ENCODE measurements at places on chromosomes 2 and 18.

GRCh38 chr2:58710795-58711279 is 469.7 kb upstream of the FANCL start:
- DNase-seq, result no peak

- DNase-seq, result no peak
Observed at GRCh38 chr2:18971628-18972027, 382.3 kb upstream of the NT5C1B start.

DNA sequence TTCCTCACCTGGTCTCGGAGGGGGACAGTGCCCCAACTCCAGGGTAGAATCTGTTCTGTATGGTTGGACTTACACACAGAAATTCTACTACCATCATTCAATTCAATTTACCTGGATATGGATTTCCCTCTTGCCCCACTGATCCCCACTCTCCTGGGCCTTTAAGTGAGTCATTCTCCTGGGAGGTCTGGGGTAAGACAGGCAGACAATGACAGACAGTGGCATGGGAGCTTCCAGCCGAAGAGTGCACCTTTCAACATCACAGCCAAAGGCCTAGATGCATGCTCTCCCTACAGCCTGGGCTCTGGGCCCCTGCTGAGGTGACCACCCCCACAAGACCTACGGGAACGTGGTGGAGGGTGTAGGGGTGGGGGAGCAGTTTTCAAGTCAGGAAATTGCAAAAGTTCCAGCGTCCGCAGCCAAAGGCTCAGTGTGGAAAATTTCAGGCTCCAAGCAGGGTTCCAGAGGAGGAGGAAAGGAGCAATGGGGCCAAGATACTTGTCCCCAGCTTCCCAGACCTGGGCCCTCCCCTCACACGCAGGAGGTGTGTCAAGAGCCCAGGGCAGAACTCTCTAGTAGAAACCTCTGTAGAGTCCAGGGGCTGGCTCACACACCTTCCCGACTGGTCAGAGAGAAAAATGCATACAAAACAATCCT is 296.4 kb downstream of the CYP26B1 start:
- no peak for DNase-seq

GRCh38 chr2:203582468-203582867 is 47.4 kb upstream of the RAPH1 start:
- no peak for DNase-seq

GRCh38 chr2:195871326-195871725 is 197.3 kb downstream of the DNAH7 start:
- no peak for DNase-seq

DNA sequence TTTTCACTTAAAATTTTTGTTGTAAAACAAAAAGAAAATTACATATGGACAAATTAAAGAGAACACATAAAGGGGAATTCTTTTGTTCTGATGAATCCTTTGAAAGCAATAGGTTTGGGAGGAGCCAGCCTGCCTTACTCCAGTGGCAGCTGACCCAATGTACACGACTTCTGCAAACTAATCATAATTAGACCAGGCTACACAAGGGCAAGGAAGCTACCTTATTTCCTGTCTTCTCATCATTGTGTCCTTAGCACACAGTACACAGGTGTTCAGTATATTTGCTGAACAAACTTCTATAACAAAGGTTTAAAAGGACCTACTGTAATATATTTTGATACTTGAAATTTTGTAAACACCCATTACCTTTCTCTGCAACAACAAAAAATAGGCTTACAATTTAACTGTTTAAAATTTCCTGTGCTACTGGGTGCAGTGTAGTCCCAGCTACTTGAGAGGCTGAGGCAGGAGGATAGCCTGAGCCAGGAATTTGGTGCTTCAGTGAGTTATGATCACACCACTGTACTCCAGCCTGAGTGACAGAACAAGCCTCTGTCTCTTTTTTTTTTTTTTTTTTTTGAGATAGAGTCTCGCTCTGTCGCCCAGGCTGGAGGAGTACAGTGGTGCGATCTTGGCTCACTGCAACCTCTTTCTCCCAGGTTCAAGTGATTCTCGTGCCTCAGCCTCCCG is 18.9 kb downstream of the KCNG3 start:
- no peak for DNase-seq

- no peak for DNase-seq
Observed at GRCh38 chr2:9666306-9666705, 35.5 kb upstream of the YWHAQ start.

DNA sequence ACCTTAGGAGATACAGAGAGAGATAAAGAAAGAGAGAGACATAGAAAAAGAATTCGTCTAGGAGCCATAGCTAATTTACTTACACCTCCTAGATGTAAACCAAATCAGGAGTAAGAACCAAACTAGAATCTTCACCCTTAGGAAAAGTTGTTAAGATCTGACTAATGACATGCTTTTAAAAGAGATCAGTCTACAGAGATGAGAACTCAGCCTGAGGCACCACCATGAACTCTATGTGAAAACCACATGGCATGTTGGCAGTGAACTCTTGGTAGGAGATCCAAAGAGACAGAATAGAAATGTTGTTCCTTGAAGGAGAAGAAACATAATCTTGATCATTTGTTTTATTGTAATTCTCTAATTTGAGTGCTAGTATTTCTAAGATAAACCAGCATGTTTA is 585.4 kb upstream of the ID2 start:
- DNase-seq, result no peak

DNA sequence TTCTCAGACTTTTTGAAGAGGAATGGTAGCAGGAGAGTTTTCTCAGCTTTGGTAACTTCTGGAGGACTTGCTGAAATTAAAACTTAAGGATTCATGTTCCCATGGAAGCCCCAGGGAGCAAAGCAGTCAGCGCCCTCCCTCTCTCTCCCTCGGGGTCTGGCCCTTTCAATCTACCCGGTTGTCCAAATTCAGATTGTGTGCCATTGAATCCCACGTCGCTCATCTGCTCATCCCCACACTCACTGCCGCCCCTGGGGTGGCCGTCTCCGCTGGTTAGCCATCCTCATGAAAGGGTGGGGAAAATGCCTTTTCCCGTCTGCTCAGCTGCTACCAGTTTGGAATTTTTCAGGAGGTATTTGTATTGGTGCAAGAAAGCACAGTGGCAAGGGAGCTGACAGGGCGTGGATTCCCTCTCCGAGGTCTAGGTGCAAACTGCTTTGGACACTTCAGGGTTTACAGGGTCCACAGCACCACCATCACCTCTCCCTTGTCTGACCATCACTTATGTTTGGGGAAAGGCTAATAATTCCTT is 27.1 kb downstream of the MCFD2 start:
- no peak for DNase-seq

DNA sequence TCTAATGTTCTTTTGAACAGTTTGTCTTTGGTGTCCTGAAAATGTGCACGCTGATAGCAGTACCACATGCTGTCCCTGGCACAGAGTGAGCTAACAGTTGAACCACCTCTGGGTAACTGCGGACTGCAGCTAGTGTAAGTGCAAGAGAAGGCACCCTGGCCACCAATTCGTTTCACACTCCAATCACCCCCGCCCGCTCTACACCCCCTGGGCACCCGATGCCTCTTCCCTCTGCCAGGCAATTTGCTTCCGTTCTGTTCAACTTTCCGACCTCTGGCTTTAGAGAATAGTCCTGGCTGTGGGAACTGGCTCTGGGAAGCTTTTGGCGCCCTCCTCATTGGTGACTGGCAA is 1.4 kb downstream of the DOCK10 start:
- DNase-seq, result no peak

- DNase-seq, result no peak
Observed at GRCh38 chr18:62828852-62829251, 113.5 kb downstream of the PHLPP1 start.

DNA sequence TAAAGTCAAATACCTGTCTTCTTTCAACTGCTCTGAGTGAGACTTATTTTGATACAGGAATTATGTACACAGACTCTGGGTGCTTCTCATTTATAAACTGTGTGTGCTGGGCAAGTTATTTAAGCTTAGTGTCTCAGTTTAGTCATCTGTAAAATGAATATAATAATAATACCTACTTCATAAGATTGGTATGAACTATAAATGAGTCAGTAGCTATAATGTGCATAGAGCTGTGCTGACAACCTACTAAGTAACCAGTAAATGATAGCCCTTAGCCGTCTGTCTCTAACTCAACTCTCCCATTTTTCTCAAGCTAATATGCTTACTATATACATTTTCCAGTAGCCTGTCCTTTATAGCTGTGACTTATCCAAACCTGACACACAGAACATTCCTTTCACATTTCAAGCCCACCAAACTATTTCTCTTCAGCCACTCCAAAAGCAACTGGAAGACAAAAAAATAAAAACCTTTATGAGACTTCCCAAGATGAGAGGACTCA is 319.8 kb downstream of the ETAA1 start:
- DNase-seq, result no peak

GRCh38 chr2:8403876-8404275 is 278.0 kb upstream of the ID2 start:
- peak; percentile 24 for DNase-seq

- no peak for DNase-seq
Observed at GRCh38 chr2:232653441-232653840, 20.0 kb downstream of the EFHD1 start.

- no peak for DNase-seq
Observed at GRCh38 chr2:206520450-206520849, 77.1 kb downstream of the ADAM23 start.

DNA sequence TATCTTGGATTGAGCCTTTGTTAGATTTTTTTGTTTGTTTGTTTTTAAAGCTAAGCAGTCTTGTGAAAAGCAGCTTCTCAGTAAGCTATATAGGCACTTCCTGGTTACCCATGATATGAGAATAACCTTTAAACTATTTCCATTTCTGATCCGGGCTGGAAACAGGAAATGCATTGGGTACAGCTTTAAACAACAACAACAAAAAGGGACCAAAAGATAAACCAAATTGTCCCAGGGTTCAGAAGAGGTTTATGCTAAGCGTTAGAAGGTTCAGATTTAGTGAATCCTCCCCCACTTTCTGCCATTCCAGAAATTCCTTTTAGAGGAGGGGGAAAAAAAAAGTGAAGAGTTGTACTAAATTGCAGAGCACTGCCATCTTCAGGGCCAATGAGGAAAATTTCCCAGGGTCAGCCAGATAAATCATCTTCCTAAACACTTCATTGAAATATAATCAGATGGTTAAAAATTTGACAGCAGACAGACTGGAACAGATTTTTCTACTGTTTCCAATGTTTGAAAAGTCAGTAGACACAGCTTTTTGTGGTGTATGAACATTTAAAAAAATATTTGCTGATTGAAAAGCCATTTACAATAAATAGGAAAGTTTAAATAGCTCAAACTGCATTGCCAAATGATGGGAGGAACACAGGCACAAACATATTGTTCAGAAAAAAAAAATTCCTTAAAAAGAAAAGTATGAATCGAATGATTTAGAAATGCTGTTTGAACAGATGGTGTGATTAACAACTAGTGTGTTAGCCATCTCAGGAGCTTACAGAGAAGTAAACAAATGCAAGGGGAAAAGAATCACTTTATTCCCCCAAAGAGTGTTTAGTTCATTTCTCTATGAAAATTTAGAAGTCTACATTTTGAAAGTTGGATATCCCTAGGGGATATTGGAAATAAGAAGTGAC is 189.9 kb upstream of the TANK start:
- DNase-seq, result peak; percentile 82

- DNase-seq, result peak; percentile 20
Observed at GRCh38 chr2:60067006-60067405, 486.4 kb downstream of the BCL11A start.

DNA sequence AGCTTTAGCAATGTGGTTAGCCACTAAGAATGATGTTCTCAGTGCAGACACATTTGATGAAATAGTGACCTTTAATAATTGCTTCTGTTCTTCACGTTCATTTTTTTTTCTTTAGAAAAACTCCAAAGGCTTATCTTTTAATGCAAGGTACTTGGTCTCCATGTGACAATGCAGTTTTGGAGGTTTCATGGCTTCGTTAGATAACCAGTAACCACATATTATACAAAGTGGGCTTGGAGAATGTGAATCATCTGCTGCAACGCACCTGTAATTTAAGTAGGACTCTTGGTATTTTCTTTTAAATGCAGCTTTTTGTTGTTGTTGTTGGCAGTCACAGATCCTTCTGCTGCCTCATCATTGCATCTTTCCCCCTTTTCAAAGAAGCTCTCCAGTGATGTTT is 1606.3 kb downstream of the SUCLG1 start:
- DNase-seq, result no peak

DNA sequence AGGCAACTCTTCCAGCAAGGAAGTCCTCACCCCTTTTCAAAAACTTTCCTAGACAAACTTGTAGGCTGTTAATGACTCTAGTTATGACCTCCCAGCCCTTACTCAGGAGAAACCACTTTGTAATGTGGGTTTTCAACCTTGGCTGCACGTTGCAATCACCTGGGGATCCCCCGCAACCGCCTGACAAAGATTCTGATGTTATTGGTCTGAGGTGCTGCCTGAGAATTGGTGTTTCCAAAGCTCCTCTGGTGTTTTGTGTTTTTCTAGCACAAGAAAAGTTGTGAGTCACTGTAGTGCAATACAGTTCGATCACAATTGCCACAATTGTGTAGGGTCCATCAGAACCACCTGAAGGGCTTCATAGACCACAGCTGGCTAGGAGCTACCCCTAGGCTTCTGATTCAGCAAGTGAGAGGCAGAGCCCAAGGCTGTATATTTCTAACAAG is 121.6 kb downstream of the SP100 start:
- DNase-seq, result no peak

GRCh38 chr18:79470547-79470946 is 74.8 kb downstream of the NFATC1 start:
- DNase-seq, result no peak

DNA sequence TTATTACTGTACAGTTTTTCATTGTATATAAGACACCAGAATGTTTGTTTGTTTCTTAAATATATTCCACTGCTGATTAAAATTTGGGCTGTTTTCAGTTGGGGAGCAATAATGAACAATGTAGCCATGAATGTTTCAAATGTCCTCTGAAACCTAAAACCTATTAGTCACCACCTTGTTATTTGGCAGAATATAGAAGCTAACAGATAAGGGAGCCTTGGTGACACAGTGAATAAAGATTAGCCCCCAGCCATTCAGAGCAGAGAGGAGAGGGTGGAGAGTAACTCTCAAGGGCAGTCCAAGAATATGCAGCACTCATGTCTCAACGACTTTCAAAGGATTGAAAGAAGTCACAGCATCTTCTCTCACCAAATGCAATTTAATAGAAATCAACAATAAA is 43.1 kb upstream of the ATP8B1 start:
- peak; percentile 64 for DNase-seq
